Stimulated activated CD4-positive, alpha-beta T cell treated with anti-CD3 and anti-CD28 coated beads, Interleukin-12 subunit alpha, Interleukin-12 subunit beta, amount 100 ng/mL, for 24 hours (primary cell): ENCODE measurements at places on chromosomes 7 and 10.

GRCh38 chr7:91949221-91950009, 8.8 kb downstream of the AKAP9 start:
- no peak for DNase-seq

GRCh38 chr7:4525884-4526283, 156.2 kb upstream of the FOXK1 start:
- no peak for DNase-seq

- no peak for DNase-seq
Observed at GRCh38 chr10:4242561-4243035, 457.6 kb upstream of the KLF6 start.

GRCh38 chr7:22554184-22554583, 54.2 kb upstream of the STEAP1B start:
- DNase-seq: no peak

DNA sequence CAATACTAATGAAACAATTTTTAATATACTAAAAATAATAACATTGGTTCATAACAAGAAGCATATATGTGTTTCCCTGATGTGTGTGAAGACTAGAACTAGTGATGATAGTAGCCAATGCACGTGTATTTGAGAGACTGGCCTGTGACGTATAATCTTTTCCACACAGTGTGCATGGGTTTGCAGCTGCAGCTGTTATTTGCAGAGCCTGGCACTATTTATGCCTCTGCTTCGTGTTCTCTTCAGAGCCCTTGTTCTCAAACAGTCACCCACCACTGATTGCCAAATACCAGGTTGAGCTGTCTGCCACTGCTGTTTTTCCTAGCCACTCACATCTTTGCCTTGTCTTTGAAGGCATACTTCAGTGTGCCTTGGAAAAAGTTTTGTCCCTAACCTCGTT, 531.7 kb downstream of the ETV1 start:
- DNase-seq: no peak

DNA sequence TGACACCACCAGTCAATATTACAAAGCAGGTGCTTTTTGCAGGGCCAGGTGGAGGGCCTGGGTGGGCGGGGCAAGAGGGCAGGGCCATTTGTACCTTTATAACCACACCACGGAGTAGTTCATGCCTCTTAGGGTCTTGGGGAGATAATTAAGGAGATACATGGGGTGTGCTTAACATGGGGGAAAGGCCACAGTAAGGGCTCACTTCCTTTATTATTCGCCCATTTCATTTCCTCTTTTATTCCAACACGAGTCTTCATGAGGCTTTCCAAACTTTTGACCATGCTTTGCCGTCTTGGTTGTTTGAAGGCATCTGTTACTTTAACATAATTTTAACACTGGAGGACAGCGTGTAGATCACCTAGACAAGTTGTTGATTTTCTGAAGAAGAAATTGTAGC, 33.3 kb upstream of the LYZL2 start:
- DNase-seq: no peak

DNA sequence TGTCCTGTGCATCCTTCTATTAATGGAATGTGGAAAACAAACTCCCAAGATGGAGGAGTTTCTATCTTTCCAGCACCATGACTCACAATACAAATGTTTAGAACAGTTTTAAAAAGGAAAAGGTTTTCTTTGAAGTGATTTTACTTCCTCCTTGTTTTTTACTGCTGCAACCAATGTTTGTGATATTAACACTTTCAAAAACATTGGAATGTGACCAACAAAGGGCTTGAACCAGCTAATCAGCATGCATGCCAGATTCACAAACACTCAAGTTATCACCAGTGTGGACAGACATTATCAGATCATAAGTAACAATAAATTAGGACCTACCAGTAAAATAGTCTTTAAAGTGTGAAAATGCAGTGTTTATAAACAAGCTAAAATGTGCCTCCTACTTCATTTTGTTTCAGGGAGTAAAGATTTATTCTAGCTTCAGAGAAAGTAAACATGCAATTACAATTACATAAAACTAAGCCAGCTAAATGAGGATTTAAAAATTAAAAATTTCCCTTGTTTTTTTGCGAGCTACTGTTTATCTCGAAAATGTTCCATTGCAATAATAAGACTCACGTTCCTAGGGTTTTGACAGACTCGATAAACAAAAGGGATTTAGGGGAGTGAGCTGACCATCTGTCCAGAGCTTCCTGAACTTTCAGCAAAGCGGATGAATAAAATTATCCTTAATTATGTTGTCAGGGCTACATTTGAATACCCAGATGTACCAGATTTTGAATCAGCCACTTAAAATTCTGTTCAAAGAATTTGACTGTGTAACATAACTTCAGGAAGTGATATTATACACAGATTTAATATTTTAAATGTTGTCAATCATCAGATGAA, 29.8 kb downstream of the CPVL start:
- no peak for DNase-seq

DNA sequence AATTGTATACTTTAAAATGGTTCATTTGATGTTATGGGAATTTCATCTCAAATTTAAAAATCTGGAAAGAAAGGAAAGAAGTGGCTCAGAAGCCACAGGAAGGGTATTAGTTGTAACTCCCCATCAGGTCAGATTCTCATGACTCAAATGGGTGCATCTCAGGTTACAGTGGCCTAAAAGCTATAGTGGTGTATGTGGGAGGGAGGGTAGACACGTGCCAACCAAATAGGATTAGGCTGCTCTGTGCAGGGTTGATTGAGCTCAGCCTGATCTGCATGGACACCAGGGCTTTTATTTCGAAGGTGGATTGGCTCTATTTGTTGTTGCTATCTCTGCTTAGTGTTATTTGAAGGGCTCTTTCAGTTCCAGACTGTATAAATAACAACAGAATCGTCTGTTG, 121.5 kb upstream of the PRR15 start:
- no peak for DNase-seq

DNA sequence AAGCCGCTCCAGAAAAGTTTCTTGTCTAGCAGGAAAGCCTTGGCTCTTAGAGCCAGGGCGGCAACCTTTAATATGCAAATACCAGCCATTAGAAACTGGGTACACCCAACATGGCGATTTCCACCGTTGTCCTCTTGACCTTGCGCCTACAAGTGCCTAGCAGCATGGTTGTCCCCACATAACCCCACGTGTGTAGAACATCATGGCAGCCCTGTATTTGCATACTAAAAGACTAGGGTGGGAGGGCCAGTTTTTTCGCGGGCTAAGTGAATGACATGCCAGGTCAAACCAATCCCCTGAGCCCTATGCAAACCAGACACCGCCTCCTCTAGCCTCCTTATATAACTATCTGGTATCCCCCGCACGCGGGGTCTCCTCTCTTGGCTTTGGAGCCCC, 58.4 kb upstream of the FZD8 start:
- DNase-seq: no peak

DNA sequence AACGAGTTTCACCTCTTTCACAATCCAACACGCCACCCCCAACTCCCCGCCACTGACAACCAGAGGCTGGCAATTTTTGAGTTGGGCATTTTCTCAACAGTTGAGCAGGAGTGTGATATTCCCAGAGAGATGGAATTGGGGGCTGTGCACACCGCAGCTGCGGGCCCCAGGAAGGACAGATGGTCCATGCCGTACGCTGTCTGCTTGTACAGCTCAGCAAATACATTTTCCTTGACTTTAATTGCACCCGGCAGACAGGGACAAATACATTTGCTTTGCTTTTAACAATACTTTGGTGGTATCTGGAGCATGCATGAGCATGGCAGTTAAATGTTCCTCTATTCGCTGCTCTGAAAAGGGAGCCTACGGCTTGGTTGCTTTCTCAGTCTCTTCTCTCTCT, 354.2 kb upstream of the DPP6 start:
- DNase-seq: no peak

GRCh38 chr7:18760631-18761445, 265.3 kb downstream of the HDAC9 start:
- DNase-seq: no peak

GRCh38 chr7:41425926-41426325, 277.0 kb downstream of the INHBA start:
- no peak for DNase-seq

DNA sequence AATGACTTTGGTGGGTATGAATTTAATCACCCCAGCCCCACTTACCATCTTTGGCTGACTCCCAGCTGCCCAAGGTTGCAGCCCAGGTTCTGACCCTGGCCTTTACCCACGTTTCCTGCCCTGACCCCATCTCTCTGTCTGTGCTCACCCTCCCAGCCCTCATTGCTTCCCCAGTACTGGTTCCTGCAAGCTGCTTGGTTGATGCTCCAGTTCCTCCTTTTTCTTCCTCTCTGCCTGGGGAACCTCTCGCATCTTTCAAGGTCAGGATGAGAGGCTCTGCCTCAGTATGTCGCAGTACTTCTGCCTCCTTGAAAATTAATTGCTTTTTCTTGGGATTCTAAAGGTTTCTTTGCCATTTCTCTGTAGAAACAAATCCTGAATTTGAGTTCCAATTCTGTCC, 263.8 kb upstream of the ZNF32 start:
- no peak for DNase-seq
